ENCODE measurements at places on chromosomes 12 and 14.

GRCh38 chr14:37197421-37198272, at the start of gene MIPOL1:
Gene MIPOL1, plus strand, starts transcription at chr14:37197937. Its CDS starts 49,952 bp downstream, at chr14:37247889.
- no peak for DNase-seq

DNA sequence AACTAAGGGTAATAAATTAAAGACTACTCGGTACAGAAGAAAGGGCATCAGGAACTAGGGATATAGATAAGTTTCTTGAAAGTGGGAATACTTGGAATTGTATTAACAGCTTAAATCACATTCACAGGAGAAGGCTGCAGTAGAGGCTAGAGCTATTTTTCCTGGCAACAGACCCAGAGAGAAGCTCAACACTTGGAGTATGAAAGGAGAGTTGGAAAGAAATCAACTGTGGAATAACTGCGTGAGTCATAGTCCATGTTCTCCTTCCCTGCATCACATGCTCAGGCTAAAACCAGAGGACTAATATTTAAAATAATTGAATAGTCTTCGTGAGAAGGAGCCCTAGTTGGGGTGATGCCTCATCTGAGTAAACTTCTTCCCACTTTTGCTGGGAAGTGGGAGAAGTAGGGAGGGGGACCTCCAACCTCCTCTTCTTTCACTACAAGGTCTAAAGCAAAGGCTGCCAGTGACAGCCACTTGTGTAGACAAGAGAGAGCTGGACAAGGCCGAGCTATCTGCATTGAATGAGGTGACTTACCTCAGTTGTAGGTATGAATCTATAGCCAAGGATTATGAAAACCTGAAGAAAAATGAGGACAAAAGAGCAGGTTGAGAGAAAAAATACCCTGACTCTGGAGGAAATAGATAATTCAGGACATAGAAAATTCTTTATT, 32.7 kb downstream of the DYRK2 start:
- DNase-seq: no peak

- no peak for DNase-seq
Observed at GRCh38 chr14:69226736-69227135, 33.2 kb upstream of the GALNT16 start.

GRCh38 chr12:82517027-82517426, 158.7 kb downstream of the METTL25 start:
- DNase-seq: no peak

Data from activated T-helper 1 cell treated with anti-CD3 and anti-CD28 coated beads, Interleukin-12 subunit alpha, Interleukin-12 subunit beta, Interleukin-2, Interleukin-4 antibody, amounts not matched to agents 30 ng/mL and 10 ng/mL and 1 ng/mL, durations not matched to agents 14 hours and 24 hours and 36 hours (primary cell).